ENCODE measurements at places on chromosomes 16 and 17.
A peak's percentile ranks its signal among the peaks of the same experiment; 100 is the strongest.

- no peak for DNase-seq
Observed at GRCh38 chr17:42386777-42387657, 1.2 kb downstream of the STAT3 start.

DNA sequence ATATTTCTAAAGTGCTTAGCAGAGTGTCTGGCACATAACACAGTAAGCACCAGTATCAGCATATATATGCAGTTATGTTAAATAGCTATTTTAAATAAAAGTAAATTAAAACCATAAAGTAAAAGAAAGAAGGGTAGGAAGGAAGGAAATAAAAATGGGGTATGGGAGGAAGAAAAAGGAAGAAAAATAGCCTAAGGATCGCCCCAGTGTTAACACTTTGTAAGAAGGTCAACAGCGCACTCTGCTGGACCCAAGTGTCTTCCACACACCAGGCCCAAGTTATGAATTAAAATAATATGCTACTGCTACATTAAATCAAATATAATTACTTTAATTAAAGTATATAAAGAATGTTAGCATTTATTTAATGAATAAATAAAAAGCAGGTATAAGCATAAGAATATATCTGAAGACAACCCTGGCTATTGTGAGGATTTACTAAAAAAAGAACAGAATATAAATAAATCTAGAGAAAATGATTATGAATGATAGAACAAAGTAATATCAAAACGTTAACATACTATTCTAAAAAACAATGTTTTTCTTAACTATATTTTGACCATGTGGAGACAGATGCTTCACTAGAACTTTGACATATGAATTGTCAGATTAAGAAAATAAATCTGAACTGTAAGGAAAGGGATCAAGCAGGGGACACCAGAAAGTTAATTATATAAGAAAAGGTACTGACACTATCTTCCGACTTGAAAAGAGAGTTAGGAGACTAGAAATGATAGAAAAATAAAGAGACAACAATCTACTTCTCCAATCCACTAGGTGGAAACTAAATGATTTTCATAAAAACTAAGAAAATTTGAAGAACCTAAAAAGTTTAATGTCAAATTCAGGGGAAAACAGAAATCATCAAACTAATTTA, 25.9 kb downstream of the BRIP1 start:
- peak; percentile 57 for DNase-seq

DNA sequence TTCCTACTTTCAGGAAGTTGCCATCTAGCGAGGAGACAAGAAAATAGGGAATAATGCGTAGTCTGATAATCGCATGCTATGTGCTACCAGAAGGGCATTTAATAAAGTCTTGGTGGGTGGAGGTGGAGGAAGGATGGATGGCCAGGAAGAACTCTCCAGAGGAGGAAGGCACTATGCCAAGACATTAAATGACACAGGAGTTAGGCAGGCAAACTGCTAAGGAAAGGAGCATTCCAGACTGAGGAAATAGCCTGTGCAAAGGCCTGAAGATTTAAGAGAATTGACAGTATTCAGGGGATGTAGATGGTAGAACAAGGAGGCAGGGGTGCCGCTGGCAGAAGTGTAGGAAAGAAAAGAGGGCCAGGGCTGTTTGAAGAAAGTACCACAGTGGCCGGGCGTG, 19.3 kb upstream of the ARHGAP44 start:
- no peak for DNase-seq

DNA sequence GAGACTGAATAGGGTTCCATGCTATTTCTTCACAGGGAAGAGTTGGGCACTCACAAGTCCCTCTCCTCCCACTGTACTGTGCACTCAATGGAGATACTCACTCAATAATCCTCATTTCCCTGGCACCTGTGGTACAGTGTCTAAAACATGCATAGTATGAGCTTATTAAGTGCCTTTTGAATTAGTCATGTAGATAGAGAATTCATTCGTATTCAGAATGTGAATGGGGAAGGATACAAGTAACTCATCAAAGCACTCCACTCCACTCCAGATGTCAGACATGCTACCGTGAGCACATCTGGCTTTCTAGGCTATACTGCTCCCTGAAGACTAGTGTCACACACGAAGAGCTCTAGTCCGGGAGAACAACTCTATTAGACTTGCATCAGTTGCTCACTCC, 6.3 kb downstream of the C17orf75 start:
- DNase-seq = no peak

GRCh38 chr16:70809392-70810060, 8.6 kb upstream of the VAC14 start:
- DNase-seq = no peak

GRCh38 chr17:49872754-49873377, 25.0 kb upstream of the TAC4 start:
- no peak for DNase-seq

DNA sequence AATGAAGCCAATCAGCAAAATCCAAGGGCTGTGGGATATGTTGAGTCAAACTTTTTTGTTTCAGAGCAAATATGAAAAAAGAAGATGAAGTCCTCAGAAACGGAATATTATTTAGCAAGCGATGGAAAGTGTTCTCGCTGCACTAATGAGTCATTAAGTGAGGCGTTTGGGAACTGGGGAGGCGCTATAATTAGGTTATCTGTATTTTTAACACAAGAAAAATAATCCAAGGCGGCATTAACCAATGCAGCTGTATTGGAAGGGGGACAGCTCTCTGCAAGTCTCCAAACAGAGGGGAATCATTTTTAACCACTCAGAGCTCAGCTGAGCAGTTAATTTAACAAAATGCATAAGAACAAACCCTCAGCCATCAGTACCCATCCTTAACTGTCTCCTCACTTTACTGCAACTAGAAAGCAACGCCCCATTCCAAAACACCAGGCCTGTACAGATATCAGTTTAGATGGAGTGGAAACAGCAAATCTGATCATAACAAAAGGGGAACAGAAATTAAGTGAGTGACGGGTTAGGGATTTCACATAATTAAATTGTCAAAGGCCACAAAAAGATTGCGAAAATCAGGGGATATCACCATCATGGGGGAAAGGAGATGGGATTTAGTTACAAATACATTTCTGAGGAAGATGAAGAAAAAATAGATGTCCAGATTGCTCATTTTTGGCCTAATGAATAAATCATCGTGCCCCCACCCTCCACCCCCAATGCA, 211.0 kb upstream of the TOX3 start:
- no peak for DNase-seq

DNA sequence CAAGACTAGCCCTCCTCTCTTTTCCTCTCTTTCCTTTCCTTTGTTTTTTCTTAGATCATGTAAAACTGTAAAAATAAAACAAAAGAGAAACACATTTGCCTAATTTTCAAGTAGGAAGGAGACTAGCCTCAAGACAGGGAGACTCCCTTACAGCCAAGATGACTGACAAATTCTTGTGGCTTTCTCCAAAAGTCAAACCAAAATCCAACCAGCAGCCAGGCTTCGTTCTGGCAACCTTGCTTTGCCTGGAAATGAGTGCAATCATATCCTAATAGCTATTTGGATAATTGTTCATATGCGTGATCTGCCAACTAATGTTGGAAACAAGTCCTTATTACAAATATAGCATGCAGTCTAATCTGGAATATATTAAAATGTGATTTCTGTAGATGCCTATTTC, 868.9 kb upstream of the SOX9 start:
- no peak for DNase-seq

GRCh38 chr17:77407321-77408277, 266.8 kb downstream of the SEC14L1 start:
- no peak for DNase-seq

GRCh38 chr17:56893503-56893902, 20.3 kb downstream of the TRIM25 start:
- DNase-seq = no peak

- no peak for DNase-seq
Observed at GRCh38 chr16:81510016-81510415, 65.4 kb downstream of the CMIP start.

GRCh38 chr17:38459567-38459966, 31.3 kb downstream of the ARHGAP23 start:
- DNase-seq = no peak

GRCh38 chr16:56673921-56674320, 4.3 kb downstream of the MT1H start:
- DNase-seq = peak; percentile 20

GRCh38 chr17:79183293-79184158, 108.9 kb downstream of the ENGASE start:
- no peak for DNase-seq

- DNase-seq = peak; percentile 25
Observed at GRCh38 chr16:49592546-49593423, 219.2 kb downstream of the C16orf78 start.

DNA sequence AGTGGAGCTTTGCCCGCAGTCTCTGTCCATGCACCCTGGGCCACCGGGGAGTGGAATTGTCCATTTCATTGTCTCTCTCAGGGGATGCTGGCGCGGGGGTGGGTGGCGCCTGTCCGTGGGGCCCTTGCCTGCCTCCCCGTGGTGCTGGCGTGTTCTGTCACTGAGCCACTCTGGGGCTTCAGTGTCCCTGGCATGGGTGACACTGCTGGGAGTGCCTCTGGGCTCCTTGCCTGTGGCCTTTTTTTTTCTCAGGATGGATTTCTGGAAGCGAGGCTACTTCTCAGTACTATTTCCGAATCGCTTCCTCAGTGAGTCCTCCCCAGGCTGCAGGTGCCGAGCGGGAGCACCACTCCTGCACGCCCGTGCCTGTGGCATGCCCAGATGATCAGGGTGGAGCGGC, 55.0 kb downstream of the PDPK1 start:
- no peak for DNase-seq

DNA sequence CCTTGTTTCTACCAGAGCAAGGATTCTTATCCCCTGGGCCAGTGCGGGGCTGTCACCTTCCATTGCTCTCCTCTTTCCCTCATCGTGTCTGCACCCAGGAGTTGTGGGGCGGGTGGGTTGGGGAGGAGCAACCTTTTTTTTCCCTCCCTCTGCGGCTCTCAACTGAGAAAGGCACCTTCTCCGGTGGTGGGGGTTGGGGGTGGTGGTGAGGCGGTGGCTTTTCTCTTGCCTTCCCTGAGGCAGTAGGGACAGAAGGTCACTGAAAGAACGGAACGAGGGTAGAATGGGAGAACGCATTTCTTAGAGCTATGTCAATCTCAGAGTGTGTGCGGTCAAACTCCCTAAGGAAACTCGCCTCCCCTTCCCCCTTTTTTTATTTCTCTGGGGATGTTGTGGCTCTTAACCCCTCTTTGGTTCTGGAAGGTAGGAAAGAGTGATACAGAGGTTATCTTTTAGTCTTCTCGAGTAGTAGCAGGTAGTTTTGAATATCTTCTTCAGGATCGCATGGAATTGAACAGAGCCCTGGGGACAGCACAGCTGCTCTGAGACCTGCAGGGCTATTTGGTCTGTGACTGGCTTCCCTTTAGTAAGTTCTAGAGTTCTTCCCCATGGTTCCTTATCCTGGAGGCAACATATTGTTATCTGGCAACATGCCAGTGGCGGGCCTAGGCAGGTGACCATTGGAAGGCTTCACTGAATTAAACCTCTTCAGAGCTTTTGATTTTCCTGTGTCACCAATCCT, 994 bp downstream of the CLTC start:
- DNase-seq = peak; percentile 42

- no peak for DNase-seq
Observed at GRCh38 chr17:44916781-44917241, 1.5 kb upstream of the GFAP start.

GRCh38 chr16:27123795-27124409, 57.2 kb downstream of the C16orf82 start:
- DNase-seq = no peak

- DNase-seq = no peak
Observed at GRCh38 chr17:75228305-75228704, 22.8 kb downstream of the NUP85 start.

GRCh38 chr17:65743308-65743655, 181.8 kb upstream of the AXIN2 start:
- no peak for DNase-seq

GRCh38 chr17:82813299-82814051, 26.3 kb downstream of the ZNF750 start:
- DNase-seq = no peak

- no peak for DNase-seq
Observed at GRCh38 chr16:64428463-64429113, 693.3 kb downstream of the CDH11 start.

GRCh38 chr17:58539698-58540097, 25.3 kb upstream of the MTMR4 start:
- DNase-seq = no peak

GRCh38 chr17:69709441-69709840, 294.9 kb downstream of the MAP2K6 start:
- DNase-seq = no peak

- DNase-seq = no peak
Observed at GRCh38 chr16:30027588-30028437, 3.3 kb downstream of the TLCD3B start.

- no peak for DNase-seq
Observed at GRCh38 chr17:77740481-77740880, 218.0 kb upstream of the TNRC6C start.

GRCh38 chr17:7380855-7381683, at the start of gene TNK1:
TSS of gene TNK1 (plus strand) at chr17:7381089. CDS start at chr17:7382927, 1,838 bp downstream.
- no peak for DNase-seq

- DNase-seq = no peak
Observed at GRCh38 chr17:38538906-38539305, 66.8 kb downstream of the SRCIN1 start.

- DNase-seq = peak; percentile 18
Observed at GRCh38 chr16:28304214-28304613, 11.9 kb downstream of the SBK1 start.

Measured in stimulated activated CD4-positive, alpha-beta T cell treated with anti-CD3 and anti-CD28 coated beads, Interleukin-4, amount 100 ng/mL, for 1 hour (primary cell).